ENCODE measurements at places on chromosomes 6 and 20. TPM values are rescaled to one million over a fixed set of nuclear protein-coding genes. Genes with fewer than 3 reads are reported as not detected.

The TMEM200A gene
- 0.20 TPM for total RNA-seq

DNA sequence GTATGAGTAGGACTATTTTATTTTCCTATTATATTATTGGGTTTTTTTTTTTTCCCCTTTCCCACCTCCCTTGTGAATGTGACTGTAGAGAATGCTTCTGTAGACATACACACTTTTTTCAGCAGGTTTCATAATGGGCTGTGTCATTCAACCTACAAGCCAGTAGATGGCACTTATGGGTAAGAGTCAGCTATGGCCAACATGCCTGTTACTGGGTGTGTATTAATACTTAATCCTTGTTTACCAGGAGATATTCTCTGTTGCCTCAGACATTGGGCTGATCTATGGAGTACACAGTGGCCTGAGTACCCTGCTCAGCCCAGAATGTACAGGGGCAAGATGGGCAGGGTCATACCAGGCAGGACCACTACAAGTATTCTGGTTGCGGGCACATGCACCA, 382.5 kb downstream of the EPHA7 start:
- DNase-seq: no peak

- peak; percentile 75 for DNase-seq
These were observed 31.4 kb upstream of the FBXO9 start for GRCh38 chr6:53033764-53034163.

The PRSS35 gene
- not detected for total RNA-seq

The PTPRT gene
- total RNA-seq: not detected

The TBX18 gene
- total RNA-seq: 4.4 TPM

DNA sequence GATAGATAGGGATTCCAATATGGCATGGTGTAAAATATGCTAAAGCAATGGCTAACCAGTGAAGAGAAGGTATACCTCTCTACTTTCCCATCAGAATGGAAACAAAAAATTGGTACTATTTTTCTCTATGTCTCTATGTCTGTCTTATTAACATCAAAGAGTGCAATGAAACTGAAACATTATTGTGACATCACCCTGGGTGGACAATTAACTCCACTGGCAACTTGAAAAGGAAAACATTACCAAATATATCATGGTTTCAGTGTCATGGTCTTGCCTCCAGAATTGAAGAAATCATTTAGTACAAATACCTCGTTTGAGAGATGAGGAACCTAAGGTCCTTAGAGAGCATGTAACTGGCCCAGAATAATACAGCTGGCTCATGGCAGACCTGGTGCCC, 1132.5 kb upstream of the MAP3K7 start:
- no peak for DNase-seq

DNA sequence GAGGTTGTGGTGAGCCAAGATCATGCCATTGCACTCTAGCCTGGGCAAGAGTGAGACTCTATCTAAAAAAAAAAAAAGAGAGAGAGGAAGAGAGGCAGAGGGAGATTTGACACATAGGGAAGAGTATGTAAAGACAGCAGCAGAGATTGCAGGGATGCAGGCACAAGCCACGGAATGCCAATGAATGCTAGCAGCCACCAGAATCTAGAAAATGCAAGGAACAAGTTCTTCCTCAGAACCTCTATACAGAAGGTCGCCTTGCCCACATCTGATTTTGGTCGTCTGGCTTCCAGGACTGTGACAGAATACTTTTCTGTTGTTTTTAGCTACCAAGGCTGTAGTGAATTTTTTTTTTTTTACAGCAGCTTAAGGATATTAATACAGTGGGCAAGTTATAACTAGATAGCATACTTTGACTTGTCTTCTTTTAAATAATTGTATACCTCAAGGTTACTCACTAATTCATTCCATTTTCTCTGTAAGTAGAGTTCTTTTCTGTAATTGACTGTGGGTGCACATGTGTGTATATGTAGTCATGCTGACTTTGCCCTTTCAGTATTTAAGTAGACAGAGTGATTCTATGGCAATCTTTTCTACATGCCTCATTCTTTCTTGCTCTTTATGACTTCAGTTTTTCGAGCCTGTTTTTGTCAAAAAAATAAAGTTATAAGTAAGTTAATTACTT, 402.2 kb downstream of the GJA1 start:
- no peak for DNase-seq
